Stimulated activated naive CD8-positive, alpha-beta T cell treated with anti-CD3 and anti-CD28 coated beads, Interleukin-15, Interleukin-2, amounts not matched to agents 100 U/mL and 50 U/mL, for 24 hours (primary cell): ENCODE measurements at places on chromosomes 7 and 10.

DNA sequence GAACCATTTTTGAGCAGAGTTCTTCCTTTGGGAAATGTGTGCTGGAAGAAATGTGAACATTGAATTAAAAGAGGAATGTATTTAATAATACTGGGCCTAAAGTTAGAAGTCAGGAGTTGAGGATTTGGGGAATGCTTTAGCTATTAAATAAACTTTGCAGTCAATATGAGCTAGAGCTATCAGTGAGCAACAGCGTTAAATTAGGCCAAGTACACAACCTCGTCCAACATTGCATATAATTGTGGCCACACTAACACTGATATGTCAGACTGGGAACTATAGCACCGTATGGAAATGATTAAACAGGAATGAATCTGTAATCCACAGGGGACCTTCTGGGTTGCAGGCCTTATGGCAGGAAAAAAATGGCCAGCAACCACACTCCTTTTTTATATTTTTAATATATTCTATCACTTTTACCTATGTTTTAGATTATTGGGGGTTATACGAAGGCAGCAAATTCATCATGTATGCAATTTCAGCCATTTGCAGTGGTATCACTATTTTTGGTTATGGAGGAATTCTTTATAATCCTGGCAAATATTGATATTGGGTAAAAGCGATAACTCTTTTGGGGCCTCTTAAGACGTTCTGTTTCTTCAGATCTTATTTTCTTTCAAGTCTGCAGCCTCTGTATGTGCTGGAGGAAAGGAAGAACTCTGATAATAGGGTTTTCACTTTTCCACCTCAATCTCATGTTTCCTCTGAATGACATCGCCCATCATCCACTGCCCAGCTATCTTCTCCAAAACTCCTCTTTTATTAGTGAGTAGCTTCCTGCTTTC lies 236.3 kb upstream of the PLXDC2 start:
- DNase-seq: no peak

GRCh38 chr10:76973091-76974016 lies 664.3 kb downstream of the KCNMA1 start:
- DNase-seq: no peak

DNA sequence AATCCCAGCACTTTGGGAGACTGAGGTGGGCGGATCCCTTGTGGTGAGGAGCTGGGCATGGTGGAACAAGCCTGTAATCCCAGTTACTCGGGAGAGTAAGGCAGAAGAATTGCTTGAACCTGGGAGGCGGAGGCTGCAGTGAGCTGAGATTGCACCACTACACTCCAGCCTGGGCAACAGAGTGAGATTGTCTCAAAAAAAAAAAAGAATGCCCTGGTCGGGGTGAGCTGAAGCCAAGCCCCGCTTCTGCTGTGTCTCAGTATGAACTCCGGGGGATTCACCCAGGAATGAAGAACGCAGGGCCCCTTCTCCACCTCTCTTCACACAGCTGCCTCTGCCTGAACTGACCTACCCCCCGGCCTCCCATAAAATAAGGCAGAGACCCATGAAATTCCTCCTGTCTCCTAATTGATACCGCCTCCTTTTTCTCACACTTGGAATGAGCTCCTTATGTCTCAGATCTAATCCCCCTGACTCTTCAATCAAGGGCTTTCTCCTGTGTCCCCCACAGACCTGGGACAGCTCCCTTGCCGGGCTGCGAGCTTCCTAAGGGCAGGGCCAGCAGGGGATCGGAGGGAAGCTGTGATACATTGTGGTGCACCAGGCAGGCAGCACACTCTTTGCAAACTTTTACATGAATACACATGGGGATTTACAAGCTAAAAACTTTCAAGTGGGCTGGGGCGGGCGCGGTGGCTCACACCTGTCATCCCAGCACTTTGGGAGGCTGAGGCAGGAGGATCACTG lies 911 bp upstream of the ZP3 start:
- DNase-seq: no peak

GRCh38 chr10:78389419-78389818 lies 355.8 kb downstream of the RPS24 start:
- DNase-seq: no peak

GRCh38 chr7:110762546-110763225 lies 328.2 kb upstream of the LRRN3 start:
- no peak for DNase-seq
